ENCODE measurements at places on chromosomes 16 and 17. TPM values are rescaled to one million over a fixed set of nuclear protein-coding genes. Genes with fewer than 3 reads are reported as not detected.
A peak's percentile ranks its signal among the peaks of the same experiment; 100 is the strongest.

DNA sequence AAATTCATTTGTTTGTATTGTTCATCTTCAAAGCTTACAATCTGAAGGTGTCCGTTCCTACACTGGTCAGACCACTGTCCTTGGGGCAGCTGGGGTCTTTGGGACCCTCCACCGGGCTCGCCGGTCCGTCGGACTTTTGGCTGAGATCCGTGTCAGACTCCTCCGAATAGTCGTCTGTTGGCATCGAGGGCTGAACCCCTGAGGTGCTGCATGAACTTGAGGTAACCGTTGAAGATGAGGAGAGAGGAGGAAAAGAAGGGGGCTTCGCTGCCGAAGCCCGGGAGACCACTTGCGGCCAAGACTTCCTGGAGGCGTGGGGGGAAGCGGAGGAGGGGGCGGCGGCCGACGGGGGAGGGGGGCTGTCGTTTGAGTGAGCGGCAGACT is 260.8 kb downstream of the ZFHX3 start:
- DNase-seq: no peak

- DNase-seq: no peak
These were observed 196.4 kb upstream of the KIF2B start for GRCh38 chr17:53626286-53626685.

- DNase-seq: no peak
These were observed 38.1 kb upstream of the CCL1 start for GRCh38 chr17:34401165-34401564.

The CAPNS2 gene
- polyA plus RNA-seq: not detected

DNA sequence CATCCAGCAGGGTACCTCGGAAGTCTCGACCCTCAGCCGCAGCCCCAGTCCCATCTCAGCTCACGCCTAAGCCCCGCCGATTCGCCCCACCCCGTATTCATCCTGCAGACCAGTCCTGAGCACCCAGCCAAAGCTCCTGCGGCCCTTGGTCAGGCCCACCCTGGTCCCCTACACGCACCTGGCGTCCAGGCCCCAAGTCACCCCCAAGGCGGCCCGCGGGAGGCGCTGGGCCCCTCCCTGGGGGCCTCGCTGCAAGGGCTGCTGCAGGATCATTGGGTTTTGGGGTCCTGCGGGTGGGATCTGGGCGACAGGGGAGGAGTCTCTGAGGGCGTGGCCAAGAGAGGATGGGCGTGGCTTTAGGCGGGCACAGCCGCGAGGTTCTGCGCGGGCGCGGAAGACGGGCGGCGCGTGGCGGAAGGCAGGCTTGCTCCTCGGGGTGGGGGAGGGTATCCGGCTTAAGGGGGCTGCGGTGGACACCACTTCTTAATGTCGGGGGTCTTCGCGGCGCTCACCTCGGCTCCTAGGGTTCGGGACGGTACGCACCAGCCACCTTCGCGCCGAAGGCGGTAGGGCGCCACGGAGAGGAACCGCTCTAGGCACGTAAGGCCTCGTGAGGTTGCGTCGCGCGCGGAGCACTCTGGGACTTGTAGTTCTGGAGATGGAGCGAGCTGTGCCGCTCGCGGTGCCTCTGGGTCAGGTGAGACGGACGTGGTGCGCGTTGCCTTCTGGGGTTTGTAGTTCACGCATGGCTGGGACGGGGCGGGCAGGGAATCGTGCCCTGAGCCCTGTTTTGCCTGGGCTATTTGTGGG is at the start of the genes HCFC1R1 and THOC6:
Gene HCFC1R1 (minus strand): TSS at position 274 of the 810 bp plus-strand sequence. CDS start 1 bp downstream, at position 273.
Gene THOC6 (plus strand): TSS at position 367 of the 810 bp plus-strand sequence. CDS start 292 bp downstream, at position 659.
- peak; percentile 96 for DNase-seq

The ADAMTS18 gene
- polyA plus RNA-seq: 3.3 TPM

DNA sequence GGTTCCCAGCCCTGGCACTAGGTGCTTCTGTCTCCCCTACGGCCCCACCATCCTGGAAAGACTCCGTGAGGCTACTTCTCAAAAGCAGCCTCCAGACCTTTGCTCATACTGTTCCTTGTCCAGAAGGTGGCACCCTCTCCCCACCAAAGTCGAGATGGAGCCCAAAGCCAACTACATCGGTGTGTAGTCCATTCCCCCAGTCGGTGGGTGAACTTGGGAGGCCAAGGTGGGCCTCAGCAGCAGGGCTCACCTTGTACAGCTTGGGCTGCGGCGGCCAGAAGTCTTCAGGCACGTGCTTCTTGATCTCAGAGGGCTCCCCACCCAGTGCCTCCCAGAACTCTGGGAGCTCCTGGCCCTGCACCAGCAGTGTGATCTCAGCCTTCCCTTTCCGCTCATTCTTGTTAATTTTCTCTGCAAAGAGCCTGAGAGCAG is 10.2 kb downstream of the FLII start:
- DNase-seq: no peak

DNA sequence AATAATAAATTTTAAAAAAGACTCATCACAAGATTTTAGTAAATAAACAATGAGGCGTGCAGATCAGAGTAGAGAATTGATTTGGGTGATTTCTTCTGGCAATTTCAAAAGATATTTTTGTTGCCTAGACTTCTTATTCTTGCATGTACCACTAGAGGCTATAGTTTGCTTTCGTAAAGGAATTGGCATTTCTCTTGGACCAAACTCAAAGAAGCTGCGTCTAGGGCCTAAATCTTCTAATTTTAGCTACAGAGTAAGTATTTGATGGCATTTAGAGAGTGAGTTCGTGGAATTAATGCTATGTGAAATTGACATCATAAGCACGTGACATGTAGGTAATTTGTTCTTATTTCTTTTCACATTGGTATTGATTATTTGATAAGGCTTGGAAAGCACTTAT is 24.4 kb upstream of the ABCC11 start:
- DNase-seq: no peak

- no peak for DNase-seq
These were observed 7.6 kb upstream of the HNF1B start for GRCh38 chr17:37752482-37752881.

- DNase-seq: no peak
These were observed 28.5 kb downstream of the HSD17B2 start for GRCh38 chr16:82063456-82064082.

DNA sequence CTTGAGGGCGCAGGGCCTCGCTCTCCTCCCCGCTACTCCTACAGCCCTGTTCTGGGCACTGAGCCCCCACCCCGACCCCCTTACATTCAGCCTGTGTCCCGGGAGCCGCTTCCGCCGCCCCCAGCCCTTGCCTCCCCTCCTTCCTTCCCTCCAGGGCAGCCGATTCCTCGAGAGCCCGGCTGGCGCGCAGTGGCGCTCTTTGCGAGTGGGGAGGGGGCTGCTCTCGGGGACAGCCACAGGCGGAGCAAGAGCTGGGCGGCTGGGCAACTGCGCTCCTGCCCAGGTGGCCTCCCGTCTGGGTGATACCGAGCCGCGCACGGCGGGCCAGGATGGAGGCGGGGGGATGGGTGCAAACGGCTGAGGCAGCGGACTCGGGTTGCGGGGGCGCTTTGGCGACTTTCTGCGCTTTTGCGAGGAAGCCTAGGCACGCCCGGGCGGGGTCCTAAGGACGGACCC is 1.2 kb downstream of the MMP15 start:
- DNase-seq: no peak

DNA sequence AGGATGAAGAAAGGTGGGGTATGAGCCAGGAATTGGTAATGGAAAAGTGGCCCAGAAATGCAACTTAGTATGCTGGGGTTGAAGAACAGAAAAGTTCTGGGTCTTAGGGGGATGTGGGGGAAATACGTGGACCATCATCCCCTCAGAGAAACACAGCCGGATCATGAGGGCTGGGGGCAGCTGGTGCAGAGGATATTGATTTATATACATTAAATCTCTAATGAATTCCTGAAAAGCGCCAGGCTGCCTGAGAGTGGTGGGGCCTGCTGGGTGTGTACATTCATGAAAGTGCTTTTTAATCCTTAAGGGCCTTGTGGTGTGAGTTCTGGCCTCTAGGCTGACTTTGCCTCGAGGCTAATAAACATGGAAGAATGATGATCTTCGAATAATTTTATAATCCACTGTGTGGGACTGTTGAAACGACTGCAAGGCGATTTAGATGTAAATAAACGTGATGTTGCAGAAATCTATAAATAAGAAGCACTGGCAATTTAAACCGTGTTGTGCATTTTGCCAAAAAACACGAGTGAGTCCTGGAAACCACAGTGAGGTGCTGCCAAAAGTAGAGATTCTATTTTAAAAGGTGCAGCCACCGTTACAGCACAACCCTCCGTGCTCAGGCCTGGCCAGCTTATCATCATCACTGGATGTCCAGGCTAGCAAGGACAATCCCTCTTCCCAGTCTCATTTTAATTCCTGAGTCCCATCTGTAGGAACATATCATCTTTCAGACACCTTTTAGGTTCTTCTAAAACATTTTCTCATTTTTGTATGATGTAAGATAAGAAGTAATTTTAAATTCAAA is 32.1 kb downstream of the PRKAR1A start:
- no peak for DNase-seq

DNA sequence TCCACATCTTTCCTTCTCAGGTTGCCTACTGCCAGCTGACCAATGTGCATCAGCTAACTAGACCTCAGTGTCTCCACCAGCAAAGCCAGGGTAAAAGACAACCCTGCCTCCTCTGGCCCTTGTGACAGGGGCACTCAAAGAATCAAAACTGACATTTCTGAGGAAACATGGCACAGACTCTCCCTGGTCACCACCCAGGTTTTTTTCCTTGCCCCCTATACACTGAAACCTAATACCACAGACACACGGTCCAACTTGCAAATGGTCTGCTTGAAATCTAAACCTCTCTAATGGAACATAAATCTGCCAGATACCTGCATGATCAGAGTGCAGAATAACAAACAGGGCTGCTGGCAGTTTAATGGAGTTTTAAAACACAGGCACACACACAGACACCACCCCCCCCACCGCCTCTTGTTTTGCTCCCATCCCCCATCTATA is 19.5 kb upstream of the CORO6 start:
- peak; percentile 81 for DNase-seq

- no peak for DNase-seq
These were observed 2.1 kb upstream of the TEX19 start for GRCh38 chr17:82356845-82357355.

The HCRT gene
- not detected for polyA plus RNA-seq

GRCh38 chr16:78877114-78877655 is 723.4 kb downstream of the MAF start:
- no peak for DNase-seq

DNA sequence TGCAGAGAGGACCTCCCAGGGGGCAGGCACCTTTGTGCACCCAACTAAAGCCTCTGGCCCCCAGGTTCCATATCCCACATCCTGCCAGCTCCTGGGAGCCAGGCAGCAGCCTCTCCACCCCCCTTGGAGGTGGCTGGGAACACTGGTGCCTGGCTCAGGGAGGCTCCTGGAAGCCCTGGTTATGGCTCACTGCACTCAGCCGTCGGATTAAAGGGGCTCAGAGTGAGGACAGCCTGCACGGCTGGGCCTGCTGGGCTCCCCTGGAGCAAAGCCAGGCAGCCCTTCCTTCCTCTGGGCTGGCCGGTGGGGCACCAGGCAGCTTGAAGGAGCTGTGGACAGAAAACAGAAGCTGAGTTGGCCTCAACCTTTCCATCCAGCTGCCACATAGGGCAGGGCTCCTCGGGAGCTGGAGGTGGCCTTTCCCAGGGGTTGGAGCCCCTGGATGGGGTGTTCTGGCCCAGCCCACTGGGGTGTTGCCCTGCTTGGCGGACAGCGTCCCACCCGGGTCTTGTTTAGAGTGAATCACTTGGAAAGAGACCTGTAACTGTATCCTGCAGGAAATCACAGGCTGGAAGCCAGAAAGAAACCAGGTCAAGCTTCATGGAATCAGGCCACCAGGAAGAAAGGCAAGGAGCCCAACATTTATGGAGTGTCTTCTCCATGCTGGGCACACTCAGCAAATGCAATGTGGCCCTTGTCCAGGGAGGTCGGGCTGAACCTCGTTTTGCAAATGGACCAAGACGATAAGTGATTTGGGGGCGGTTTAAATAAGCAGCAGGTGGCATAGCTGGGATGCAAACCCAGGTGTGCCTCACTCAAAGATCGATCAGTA is 253.3 kb downstream of the SOX9 start:
- DNase-seq: no peak

Data from left kidney (tissue), 8 donors.